ENCODE measurements at places on chromosomes 6 and 20.

GRCh38 chr6:136657666-136658065 is 107.4 kb upstream of the MAP7 start:
- ATAC-seq = no peak

DNA sequence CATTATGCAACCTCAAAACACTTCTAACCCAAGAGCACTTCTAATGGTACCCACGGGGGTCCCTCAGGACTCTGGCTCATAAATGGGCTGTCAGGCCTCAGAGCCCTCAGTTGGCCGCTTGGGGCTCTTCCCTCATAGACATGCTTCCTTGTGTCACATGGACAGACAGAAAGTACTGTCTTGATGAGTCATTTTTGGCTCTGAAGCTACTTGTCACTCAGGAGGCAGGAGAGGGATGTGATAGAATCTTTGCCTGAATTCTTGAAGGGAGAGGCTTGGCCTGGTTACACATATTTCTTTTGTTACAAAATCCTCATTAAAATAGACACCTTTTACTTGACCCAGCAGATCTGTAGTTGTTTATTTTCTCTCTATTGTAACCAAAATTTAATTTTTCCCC is 15.1 kb upstream of the EDN1 start:
- no peak for ATAC-seq

DNA sequence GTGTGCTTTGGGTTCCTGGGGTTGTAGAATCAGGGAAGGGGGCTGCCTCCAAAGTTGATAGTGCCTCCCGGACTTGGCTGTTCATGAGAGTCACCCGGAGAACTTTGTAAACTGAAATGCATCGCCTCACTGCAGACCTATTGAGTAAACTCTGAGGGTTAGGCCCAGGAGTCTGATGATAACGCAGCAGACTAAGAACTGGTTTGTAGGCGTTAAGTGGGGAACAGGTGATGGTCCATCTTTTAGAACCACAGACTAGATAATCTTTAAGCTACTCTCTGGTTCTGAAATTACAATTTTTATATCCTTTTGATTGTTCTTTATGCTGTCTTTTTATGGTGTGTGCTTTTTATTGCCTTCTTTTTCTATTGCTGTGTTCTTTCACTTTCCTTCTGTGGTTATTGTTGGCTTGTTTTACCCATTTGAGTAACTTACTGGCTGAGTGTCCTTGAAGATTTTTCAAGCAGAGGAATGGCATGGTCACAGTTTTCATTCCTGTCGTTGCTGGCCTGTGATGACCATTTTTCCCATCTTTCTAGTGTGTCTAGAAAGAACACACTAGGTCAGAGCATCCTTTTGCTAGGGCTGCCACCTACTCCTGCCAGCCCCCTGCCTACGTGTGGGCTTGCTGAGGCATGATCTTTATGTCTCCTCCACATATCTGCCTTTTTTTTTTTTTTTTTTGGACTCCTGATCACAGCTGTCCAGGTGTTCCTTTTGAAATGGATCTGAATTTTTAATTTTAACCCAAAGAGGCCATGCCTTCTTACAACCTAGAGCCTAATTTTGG is 30.9 kb downstream of the LRRC1 start:
- no peak for ATAC-seq

DNA sequence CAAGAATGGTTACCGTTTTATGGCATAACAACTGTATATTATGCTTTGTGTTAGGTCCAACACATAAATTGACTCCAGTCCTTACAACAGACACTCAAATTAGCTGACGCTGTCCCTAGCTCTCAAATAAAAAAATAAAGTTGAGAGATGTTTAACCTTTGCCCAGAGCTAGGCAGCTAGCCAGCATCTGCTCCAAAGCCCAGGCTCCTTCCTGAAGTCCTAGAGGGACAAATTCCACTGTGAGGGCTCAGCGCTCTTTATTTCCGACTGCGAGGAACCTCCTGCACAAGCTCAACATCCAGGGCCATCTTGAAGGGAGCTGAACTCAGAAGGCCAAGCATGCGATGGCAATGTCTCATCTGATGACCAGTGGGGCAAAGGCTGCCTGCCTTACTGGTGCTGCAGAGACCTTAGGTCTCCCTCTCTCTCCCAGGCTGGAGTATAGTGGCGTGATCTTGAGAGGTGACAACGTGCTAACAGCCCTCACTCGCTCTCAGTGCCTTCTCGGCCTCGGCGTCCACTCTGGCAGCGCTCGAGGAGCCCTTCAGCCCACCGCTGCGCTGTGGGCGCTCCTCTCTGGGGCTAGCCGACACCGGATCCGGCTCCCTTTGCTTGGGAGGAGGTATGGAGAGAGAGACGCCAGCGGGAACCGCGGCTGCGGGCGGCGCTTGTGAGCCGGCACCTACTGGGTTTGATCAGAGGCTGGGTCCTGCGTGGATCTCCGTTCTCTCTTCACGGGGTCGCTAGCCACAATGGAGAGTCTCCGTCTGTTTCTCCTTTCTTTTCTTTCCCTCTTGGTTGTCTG is 24.7 kb upstream of the GFOD1 start:
- no peak for ATAC-seq

DNA sequence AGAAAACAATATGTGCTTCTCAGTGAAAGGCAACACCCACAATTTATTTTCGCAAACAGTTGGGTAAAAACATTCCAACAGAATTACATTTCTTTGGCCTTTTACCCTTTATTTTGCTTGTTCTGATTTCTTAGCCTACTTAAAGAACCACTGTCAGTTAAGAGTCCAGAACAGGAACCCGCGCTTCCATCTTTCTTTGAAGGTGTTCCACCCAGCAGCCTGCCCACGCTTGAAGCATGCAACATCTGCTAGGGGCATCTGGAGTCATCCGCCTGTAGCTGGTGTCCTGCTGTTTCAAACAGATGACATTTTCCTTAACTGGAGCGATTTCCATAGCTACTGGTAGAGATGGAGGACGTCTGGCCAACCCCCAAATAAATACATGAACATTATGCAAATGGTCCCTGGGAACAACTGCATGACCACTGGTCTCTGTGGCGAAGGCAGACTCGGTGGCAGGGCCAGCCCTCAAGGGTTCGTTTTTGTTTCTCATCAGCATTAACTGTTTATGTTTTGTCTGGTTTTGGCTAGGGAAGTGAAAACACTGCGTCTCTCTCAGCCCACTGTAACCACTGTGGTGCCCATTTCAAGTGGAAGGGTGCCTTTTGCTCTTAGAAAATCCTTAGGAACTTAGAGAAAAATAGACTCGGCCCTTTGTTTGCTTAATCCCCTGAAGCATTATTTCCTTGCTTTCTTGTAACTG is 51.6 kb downstream of the LAMA4 start:
- peak; percentile 17 for ATAC-seq

DNA sequence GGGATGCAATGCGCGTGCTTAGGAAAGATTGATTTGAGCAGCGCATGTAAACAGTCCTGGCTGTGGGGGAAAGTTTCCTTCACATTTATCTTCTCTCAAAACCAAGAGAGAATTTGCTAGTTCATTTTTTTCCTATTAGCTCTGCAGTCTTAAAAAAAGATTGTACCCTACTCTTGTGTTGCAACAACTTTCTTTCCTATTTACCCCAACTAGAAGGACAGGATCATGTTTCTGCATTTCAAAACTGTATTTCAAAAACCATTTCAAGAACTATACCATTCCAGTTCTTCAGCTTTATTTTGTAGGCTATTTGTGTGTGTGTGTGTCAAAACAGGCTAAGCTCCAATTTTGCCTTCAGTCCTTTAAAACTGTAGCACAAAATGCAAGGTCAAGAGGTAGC is 473.1 kb downstream of the KIF16B start:
- ATAC-seq = no peak

GRCh38 chr20:58816051-58816450 is 34.7 kb downstream of the GNAS-AS1 start:
- ATAC-seq = no peak

- ATAC-seq = no peak
Measured at GRCh38 chr6:162638931-162639574, 88.5 kb downstream of the PRKN start.

GRCh38 chr6:105005451-105005850 is 48.5 kb downstream of the LIN28B start:
- no peak for ATAC-seq

GRCh38 chr6:16228709-16229665 is 9.4 kb upstream of the GMPR start:
- no peak for ATAC-seq

GRCh38 chr6:130825772-130826441 is 1.3 kb upstream of the SMLR1 start:
- no peak for ATAC-seq

DNA sequence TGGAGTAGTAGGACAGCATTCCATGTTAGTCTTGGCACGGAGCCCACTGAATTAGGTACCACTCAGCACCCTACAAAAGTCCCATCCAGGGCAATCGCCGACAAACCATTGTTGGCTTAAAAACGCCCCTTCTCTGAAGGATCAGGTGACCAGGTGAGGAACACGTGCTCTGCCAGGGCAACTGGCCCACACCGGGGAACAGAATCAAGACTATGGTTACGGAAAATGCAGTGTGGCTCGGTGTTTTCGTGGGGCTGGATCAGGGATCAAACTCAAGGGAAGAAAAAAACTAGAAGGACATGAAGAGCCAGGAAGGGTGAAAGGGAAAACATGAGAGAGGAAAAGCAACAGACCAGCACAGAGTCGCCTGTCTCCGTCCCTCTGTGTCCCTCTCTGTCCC is 177.8 kb upstream of the ARID1B start:
- ATAC-seq = no peak

- no peak for ATAC-seq
Measured at GRCh38 chr6:134619077-134619476, 301.2 kb upstream of the SGK1 start.

- no peak for ATAC-seq
Measured at GRCh38 chr6:75285283-75285639, 669 bp upstream of the TMEM30A start.

DNA sequence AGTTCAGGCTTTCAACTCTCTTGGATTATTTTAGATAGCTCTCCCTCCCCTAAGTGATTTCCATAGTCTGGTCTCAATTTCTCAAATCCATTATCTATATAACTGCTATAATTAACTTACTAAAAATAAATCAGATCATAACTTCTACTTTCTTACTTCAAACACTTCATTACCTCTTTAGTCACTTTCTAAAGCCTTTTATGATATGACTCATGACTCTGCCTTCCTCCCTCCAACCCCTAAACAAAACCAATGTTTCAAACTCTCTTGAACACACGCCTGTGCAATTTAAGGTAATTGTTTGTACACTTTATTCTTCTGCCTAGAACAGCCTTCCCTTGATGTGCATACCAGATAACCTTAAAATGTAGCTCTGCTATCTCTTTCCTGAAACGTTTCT is 100.5 kb downstream of the LMBRD1 start:
- no peak for ATAC-seq

DNA sequence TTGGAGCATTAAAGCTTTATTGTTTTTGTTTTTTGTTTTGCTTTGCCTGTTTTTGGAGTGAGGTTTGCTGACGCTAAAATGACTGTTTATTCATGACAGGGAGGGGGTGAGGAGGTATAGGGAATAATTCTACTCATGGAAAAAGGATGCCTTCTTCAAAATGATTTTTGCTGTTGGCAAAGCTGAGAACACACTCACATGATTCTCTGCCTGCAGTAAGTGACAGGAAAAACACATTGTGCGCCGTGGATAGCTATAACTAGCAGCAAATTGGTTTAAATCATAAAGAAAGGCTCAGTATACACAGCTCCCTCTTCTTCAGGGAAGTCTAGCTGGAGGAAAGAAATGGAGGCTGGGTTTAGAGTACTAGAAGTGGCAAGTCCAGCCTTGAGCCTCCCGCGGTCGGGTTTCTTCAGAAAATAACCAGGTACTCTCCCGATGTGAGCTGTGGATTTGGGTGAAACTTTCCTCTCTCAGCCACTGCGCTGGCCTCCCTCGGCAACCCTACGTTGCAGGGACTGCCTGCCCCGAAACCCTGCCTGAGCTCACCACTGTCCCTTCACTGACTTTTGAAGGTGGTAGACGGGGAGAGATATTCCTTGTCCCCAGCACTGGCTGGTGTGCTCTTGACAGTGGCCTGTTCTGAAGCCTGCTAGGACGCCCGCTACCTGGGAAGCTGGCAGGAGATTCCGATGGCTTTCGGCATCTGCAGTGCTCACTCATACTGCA is 278.2 kb downstream of the NRN1 start:
- no peak for ATAC-seq

DNA sequence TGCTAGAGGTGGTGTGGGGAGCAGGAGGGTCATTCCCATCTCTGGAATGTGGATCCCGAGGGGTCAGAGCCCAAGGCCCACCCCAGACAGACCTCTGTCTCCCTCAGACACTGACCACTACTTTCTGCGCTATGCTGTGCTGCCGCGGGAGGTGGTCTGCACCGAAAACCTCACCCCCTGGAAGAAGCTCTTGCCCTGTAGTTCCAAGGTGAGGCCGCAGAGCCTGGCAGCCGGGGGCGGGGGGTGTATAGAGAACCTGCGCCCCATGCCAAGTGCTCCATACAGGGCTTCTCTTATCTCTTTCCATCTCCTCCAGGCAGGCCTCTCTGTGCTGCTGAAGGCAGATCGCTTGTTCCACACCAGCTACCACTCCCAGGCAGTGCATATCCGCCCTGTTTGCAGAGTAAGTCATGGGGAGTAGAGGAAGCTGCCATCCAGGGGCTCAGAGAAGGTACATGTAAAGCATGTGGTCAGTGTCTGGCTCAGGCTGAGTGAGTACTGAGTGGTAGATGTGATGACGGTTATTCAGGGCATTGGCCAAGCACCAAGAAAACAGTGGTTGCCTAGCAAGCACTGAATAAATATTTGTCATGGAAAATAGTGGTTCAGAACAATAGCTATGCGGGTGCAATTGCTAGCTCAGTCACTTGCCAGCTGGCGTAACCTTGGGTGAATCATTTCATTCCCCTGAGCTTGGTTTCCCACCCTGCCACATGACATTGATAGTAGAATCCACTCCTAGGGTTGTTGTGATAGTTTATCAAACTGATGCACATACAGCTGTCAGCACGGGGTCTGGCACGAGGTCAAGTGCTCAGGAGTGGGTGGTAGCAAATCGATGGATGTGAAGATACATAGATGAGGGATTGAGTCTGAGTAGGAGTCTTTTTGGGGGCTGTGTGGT is 3.5 kb downstream of the PIGT start:
- peak; percentile 87 for ATAC-seq

GRCh38 chr6:77180326-77180725 is 283.0 kb downstream of the HTR1B start:
- ATAC-seq = no peak

GRCh38 chr6:149054559-149055194 is 262.8 kb upstream of the TAB2 start:
- no peak for ATAC-seq

GRCh38 chr6:4943716-4944115 is 60.1 kb downstream of the RPP40 start:
- no peak for ATAC-seq

- no peak for ATAC-seq
Measured at GRCh38 chr6:14664621-14665315, 547.2 kb downstream of the CD83 start.

GRCh38 chr6:129419324-129419723 is 290.7 kb downstream of the ARHGAP18 start:
- no peak for ATAC-seq

All from gastroesophageal sphincter (tissue), 4 donors.